Bronchial smooth muscle cell (primary cell): ENCODE measurements at places on chromosomes 11 and 22. TPM values are rescaled to one million over a fixed set of nuclear protein-coding genes. Genes with fewer than 3 reads are reported as not detected.

The SMDT1 gene
- total RNA-seq: 12.3 and 12.8 TPM in 2 replicates

The P2RY2 gene
- under 0.01 TPM in 1 of 2 replicates, not detected in the other for total RNA-seq

The DCDC1 gene
- total RNA-seq: 0.32 and 0.34 TPM in 2 replicates

The E2F8 gene
- total RNA-seq: under 0.01 TPM in 1 of 2 replicates, not detected in the other

The OR51B5 gene
- total RNA-seq: 0.26 and 0.32 TPM in 2 replicates

The DGCR8 gene
- 26.3 and 33.0 TPM in 2 replicates for total RNA-seq

The RPS19BP1 gene
- 25.2 and 40.8 TPM in 2 replicates for total RNA-seq

The DGCR6L gene
- 59.1 and 82.9 TPM in 2 replicates for total RNA-seq

The MRGPRX1 gene
- total RNA-seq: not detected in 2 replicates

The SLC25A45 gene
- total RNA-seq: 0.77 and 0.95 TPM in 2 replicates

The PLEKHA7 gene
- under 0.01 and 0.17 TPM in 2 replicates for total RNA-seq

The MFNG gene
- not detected in 2 replicates for total RNA-seq

The CRYBB3 gene
- not detected in 2 replicates for total RNA-seq

The MRGPRE gene
- not detected in 2 replicates for total RNA-seq

The NRGN gene
- 0.32 TPM in 1 of 2 replicates, not detected in the other for total RNA-seq

The SCYL1 gene
- 69.7 and 74.6 TPM in 2 replicates for total RNA-seq

The OR6A2 gene
- 0.09 and 0.16 TPM in 2 replicates for total RNA-seq

The OR10A3 gene
- total RNA-seq: not detected in 2 replicates

The FADS3 gene
- total RNA-seq: 39.6 and 57.1 TPM in 2 replicates

The B3GAT3 gene
- 16.7 and 22.1 TPM in 2 replicates for total RNA-seq

The OR5P2 gene
- total RNA-seq: not detected in 2 replicates

The PTGDR2 gene
- total RNA-seq: 0.16 and 1.5 TPM in 2 replicates

The MUC15 gene
- not detected in 2 replicates for total RNA-seq

The TRIM22 gene
- 151 and 208 TPM in 2 replicates for total RNA-seq

The OR4D5 gene
- total RNA-seq: not detected in 2 replicates

The C11orf97 gene
- total RNA-seq: not detected in 2 replicates
